ENCODE measurements at places on chromosomes 7 and 10.
A peak's percentile ranks its signal among the peaks of the same experiment; 100 is the strongest.

GRCh38 chr7:127789031-127789430, 137.0 kb downstream of the SND1 start:
- DNase-seq, result no peak

DNA sequence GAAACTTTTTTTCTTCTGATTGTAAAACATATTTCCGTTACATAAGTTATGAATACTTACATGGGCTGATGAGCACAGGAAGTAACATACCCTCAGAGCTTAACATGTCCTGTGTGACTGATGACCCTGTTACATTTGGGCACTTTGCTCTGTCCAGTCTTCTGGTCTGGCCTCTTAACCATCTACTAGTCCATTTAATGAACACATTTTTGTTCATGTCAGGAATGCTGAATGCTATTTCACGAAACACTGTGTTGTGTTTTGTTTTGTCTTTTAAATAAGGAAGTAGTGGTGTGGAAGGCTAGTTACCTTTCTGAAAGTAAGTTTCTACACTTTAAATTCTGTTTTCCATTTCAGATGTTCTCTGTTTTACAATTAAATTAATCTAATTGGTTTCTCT, 77.7 kb downstream of the RBM33 start:
- no peak for DNase-seq

DNA sequence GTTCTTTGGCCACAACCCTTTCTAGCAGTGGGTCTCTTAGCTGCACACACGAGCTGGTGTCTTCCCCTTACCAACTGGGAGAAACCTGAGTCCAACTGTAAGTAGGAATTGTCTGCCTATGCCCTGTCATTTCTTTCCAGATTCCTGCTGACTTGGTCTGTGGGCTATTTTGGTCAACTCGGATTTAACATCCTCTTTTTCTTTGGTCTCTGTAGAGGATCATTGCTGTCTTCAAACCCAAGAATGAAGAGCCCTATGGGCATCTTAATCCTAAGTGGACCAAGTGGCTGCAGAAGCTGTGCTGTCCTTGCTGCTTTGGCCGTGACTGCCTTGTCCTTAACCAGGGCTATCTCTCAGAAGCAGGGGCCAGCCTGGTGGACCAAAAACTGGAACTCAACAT, 10.3 kb downstream of the PI4K2A start:
- DNase-seq, result no peak

- no peak for DNase-seq
Measured at GRCh38 chr10:34869135-34869836, 54.2 kb upstream of the PARD3 start.

DNA sequence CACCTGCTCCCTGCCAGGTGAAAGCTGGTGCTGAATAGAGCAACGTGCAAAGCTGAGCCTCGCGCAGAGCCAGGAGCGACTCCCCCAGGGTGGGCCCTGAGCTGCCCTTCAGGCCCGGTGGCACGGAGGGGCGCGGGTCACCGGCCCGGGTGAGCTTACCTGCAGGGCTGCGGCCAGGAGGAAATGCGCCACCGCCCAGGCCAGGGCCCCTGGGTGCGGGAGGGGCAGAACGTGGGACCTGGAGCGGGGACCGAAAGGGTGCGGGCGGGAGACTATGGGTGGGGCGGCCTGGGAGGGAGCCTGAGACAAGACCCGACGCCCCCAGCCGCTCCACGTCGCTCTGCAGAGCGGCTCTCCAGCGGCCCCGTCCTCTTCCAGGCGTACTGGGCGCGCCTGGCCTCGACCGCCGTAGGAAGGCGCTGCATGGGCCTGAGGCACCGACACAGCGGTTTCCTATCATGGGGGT, 122.1 kb downstream of the BTAF1 start:
- DNase-seq, result no peak

DNA sequence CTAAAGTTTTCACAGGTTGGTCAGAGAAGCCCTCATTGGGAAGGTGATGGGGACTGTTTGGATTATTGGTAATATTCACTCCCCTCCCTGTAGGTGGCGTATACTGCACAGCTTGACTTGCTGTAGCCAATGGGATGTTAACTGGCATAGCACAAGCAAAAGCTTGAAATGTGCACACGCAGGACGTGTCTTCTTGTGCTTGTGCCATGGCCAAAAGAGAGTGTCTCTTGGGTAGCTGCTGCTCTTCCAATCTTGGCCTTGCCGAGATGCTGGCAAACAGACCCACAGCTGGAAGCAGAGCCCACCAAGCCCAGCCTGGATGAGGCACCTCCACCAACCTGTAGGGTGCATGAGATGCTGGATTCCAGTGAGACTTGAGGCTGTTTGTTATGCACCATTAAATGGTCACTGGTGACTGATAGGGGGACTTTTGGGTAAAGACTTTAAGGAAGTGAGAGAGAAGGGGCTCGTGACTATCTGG, 266.0 kb downstream of the GRID1 start:
- DNase-seq, result peak; percentile 38

- DNase-seq, result peak; percentile 9
Measured at GRCh38 chr7:99579956-99580777, 17.9 kb upstream of the TMEM225B start.

DNA sequence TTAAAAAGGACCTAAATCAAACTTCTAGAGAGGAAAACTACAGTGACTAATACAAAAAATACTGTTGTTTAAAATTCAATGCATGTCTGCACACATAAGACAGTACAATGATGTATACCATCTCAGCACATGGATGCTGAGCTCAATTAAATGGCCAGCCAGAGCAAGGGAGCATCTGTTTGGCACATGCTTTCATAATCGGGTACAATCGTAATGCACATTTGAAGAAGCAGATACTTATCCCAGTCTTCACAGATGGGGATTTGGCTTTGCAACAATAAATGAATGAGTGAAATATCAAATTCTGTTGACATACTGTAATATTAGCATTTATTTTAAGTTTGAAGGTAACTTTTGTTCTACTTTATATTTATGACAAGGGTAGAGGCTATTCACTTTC, 187.8 kb downstream of the CRPPA start:
- no peak for DNase-seq

DNA sequence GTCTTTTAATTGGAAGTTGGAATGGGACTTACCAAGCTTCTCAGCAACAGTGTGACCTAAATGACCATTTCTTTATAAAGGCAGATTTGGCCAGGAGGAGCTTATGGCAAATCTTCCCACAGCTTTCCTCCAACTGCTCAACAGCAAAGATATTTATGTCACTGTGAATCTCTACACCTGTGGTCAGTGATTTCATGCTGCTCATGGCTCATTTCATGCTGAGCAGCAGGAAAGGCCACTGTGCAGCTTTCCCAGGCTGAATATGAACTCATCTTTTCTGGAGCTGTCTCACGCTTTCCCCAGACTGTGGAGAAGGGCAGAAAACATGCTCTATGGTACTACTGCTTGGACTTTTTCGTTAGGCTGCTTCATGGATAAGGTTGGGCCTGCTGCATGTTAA, 29.8 kb downstream of the CALCR start:
- no peak for DNase-seq

DNA sequence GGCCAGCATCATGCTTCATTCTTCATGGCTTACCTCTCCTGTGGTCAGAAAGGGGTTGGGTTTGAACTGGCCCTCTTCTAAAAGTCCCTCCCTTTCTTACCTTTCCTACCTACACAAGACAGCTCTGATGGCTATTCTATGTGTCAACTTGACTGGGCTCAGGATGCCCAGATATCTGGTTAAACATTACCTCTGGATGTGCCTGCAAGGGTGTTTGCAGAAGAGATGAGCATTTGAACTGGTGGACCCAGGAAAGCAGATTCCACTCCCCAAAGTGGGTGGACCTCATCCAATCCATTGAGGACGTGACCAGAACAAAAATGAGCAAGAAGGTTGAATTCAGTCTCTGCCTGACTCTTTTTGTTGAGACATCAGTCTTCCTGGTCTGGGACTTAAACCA, 79.0 kb upstream of the TCF7L2 start:
- no peak for DNase-seq

GRCh38 chr7:148563583-148564274, 26.8 kb upstream of the C7orf33 start:
- no peak for DNase-seq

GRCh38 chr10:94428766-94429707, 26.7 kb downstream of the TBC1D12 start:
- DNase-seq, result no peak

DNA sequence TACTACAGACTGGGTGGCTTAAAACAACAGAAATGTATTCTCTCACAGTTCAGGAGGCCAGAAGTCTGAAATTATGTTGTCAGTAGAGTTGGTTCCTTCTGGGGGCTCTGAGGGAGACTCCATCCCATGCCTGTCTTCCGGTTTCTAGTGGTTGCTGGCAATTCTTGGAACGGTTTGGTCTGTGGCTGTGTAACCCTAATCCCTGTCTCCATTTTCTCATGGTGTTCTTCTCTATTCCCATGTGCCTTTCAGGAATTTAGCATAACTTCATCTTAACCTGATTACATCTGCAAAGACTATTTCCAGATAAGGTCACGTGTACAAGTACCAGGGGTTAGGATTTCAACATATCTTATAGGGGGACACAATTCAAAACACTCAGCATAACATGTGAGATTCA, 73.2 kb downstream of the FAM241B start:
- DNase-seq, result no peak

- no peak for DNase-seq
Measured at GRCh38 chr7:155470686-155471638, 13.0 kb downstream of the EN2 start.

GRCh38 chr10:75880031-75880775, 448.8 kb downstream of the LRMDA start:
- no peak for DNase-seq

DNA sequence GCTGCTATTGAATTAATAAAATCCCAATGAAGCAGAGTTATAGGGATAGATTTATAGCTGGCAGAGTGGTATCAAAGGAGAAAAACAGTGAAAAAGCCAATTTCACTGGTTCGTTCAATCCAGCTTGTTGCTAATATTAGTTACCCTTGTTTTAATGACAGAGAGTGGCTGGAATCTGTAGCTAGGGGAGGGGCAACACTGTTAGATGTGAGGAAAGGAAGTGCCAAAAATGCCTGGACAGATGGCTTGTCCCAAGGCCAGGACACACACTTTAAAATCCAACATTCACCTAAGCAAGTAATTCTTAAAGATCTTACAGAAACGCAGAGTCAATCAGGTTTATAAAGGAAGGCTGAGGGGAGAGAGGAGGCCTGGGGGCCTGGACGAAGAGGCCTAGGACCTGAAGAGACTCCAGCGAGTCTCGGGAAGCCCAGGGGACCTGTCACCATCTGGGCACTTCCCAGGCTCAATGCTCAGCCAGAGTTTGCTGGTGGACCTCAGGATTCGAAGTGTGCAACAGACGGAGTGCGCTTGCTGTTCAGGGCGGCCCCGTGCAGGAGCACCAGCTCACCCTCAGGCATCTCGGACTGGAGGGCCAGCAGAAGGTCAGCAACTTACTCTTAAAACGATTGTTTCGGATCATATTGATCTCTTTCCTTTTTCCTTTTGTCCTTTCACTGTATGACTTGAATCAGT, 36.7 kb downstream of the TMEM248 start:
- DNase-seq, result no peak

GRCh38 chr7:114504586-114504985, 90.0 kb downstream of the FOXP2 start:
- DNase-seq, result no peak

GRCh38 chr7:102006695-102007094, 189.3 kb downstream of the CUX1 start:
- DNase-seq, result no peak

GRCh38 chr10:72511459-72511858, 114.4 kb downstream of the MICU1 start:
- peak; percentile 31 for DNase-seq

DNA sequence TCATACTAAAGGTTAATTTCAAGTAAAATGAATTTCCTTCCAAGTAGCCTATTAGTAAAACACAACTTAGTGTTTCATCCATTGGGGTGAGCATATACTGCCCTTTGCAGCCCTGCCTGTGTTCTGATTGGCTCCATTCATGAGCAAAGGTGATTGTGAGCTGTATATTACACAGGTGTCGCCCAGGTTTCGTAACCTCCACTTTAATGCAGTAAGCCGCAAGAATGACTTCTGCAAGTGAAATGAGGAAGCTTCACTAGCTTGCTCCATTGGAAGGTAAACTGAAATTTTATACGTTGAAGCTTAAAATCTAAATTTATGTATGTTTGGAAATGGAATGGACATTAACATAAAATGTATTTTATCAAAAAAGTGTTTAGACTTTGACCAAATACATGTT, 24.4 kb downstream of the MTURN start:
- DNase-seq, result no peak

DNA sequence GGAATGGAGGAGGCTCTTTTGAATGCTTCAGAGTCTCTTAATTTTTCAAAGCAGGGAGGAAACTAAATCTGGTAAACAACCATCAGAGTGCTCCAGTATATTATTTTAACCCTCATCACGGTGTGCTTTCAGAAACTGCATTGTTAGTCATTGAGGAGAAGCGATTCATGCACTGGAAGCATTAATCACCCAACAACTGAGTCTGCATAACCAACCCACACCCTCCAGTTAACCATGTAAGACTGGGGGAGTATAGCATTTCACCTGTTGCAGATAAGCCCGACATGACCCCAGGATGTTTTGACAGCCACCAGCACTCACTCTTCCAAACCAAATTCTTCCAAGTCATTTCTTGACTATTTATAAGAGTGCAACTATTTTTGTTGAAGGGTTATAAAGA, 257.6 kb downstream of the GATA3 start:
- no peak for DNase-seq

DNA sequence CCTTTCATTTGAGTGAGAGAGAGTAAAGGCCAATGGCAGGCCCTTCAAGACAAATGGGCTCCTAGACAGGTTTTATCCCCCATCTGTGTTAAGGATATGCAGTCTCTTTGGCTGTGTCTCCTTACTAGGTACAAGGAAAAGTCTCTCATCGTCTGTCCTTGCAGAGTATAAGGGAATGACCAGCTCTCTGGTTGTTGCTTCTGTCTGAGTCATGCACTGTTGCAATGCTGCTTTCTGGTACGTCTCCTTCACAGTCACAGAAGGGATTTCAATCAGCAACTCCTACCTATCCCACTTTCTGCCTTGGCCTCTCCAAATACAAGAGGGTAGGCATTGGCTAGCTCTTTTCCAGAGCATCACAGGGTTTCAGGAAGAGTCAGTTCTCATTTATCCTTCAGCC, 48.1 kb downstream of the CTTNBP2 start:
- no peak for DNase-seq

GRCh38 chr10:436911-437665, 252.4 kb downstream of the DIP2C start:
- DNase-seq, result no peak

GRCh38 chr10:68121020-68121743, 11.9 kb downstream of the MYPN start:
- DNase-seq, result no peak

DNA sequence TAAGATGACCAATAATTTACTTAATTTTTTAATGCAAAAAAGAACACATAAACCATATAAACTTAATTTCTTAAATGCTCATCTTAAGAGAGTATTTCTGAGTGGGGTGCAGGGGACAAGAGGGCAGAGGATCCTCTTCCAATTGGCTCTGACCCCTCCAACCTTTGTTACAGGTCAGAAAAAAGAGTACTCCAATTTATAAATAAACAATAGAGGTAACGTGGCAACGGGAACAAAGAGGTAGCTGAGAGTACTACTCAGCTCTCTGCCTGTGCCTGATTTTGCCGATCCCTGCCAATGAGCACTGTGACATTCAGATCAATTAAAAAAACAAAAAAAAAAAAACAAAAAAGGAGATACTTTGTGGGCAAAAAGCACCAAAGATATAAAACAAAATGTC, 307.9 kb downstream of the PARD3 start:
- no peak for DNase-seq

- DNase-seq, result no peak
Measured at GRCh38 chr10:21314906-21315644, 210.4 kb downstream of the SKIDA1 start.

GRCh38 chr7:36711256-36711655, 13.0 kb downstream of the AOAH start:
- DNase-seq, result no peak

All from hematopoietic multipotent progenitor cell treated with erythropoietin and hydrocortisone succinate and interleukin-3 and kit ligand, for 8 days (in vitro differentiated cells).